CD4-positive, alpha-beta T cell treated with Interferon alpha-2 for 1 hour (primary cell): ENCODE measurements at places on chromosomes 11 and 22.
A peak's percentile ranks its signal among the peaks of the same experiment; 100 is the strongest.

GRCh38 chr22:19086417-19086816 is 35.8 kb downstream of the DGCR2 start:
- no peak for DNase-seq

GRCh38 chr11:19806251-19806650 is 93.6 kb downstream of the NAV2 start:
- DNase-seq: no peak

- DNase-seq: no peak
Measured at GRCh38 chr22:39277142-39277607, 32.4 kb upstream of the PDGFB start.

DNA sequence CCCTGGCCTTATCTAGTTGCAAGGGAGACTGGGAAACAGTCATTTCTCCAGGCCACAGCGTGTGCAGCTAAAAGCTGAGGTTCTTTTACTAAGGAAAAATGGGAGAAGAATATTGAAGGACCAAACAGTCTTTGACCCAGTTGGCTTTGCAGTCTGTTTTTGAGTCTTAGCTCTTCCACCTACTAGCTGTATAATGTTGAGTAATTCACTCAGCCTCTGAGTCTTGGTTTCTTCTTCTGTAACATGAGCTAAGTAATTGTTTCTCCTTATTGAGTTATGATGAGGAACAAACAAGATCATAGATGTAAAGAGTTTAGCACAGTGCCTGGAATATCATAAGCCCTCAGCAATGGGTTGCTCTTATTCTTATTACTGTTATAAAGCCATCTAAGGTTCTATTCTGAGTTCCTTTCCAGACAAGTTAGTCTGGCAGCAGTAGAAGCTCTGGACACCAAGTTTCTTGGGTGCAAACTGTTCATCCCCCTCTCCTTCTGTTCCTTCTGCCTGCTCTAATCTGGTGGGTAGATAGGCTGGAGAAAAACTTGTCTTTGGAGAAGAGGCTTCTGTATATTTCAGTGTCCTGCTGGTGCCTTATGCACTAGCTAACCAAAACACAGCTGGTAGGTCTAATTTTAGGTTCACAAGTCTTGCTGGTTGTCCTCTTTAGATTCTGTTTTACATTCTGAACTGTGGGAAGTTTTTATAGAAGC is 13.5 kb downstream of the TRIM44 start:
- DNase-seq: no peak

GRCh38 chr11:32581556-32581955 is 2.1 kb upstream of the EIF3M start:
- no peak for DNase-seq

GRCh38 chr22:22593964-22594656 is 35.0 kb upstream of the PRAME start:
- peak; percentile 57 for DNase-seq

DNA sequence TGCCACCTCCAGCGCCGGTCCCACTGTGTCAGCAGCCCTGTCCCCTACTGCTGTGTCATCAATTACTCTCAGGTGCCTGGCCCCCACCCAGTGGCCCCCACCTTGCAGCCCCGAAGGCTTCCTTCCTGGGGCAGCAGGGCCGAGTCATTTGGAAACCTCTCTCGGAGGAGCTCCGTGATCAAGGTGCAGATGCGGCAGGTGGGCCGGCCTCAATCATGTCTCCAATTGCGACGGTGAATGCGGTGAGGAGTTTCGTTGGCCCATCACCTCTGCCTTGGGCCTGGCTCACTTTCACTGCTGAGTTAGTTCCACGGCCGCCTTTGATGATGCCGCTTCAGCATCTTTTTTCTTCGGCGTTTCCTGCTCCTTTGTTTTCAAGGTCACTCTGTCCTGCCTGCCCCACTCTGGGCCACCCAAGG is 11.3 kb upstream of the CXCR5 start:
- peak; percentile 46 for DNase-seq

DNA sequence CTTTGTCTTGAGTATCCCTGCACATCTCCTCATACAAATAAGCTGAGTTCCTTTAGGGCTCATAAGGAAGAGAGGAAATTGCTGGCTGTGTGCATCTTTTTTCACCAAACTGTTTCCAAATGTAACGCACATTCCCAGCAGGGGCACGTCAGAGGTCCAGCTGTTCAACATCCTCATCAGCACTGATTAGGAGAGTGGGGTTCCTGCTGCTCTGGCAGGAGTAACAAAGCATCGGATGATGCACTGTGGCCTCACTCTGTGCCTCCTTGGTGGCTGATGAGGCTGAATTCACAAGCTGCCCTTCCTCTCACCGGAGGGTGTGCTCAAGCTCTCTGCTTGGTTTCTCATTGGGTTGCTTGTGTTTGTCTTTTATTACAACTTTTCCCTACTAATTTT is 35.5 kb upstream of the SLC25A1 start:
- no peak for DNase-seq

DNA sequence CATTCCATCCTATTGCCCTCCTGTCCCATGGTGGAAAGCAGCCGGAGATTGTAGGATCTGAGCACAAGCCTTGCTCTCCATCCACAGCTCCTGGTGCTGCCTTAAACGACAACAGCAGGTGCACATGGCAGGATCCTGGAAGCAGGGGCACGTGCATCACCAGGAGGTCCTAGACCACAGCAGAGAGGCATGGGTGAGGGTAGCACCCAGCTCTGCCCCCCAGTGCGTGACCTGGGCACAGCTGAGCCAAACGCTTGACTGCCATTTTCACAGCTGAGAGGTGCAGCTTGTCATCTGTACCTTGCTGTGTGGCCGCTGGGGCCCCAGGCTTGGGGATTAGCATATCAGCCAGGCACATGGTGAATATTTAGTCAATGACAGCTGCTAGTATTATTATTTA is 92.7 kb downstream of the NTM start:
- DNase-seq: no peak

DNA sequence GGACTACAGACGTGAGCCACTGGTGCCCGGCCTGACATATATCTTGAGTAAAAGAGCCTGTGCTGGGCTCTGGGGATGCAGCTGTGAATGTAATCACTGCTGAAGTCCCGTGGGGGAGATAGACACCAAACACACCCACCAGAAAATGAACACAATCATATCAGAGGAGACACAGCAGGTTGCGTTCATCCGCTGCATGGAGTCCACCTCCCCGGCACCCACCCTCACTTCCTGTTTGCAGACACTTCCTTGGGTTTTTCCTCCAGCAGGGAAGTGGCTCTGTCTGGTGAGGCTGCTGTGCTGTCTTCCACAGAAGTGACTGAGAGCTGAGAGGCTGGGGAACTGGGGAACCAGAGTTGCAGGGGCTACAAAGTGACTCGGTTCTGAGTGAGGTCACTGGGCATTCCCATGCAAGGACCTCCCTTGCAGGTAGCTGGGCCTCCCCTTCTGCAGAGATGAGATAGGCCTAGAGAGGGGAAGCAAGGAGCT is 7.2 kb downstream of the MICALL1 start:
- DNase-seq: no peak

- no peak for DNase-seq
Measured at GRCh38 chr11:36713715-36714114, 115.7 kb upstream of the RAG2 start.

DNA sequence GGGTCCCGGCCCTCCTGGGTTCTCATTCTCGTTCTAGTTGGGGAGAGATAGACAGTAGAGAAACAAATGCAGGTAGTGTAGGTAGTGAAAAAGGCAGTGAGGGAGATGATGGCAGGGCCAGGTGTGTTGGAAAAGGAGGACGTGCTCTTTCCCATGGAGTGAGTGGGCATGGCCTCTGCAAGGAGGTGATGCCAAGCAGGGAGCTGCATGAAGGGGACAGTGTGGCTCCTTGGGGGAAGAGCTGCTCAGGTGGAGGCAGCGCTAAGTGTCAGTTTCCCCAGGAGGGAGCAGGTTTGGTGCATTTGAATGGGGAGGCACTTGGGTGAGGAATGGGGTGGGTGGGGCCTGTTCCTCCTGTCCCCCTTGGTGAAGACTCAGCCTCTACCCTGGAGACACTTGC is 22.2 kb downstream of the MCM5 start:
- DNase-seq: no peak

DNA sequence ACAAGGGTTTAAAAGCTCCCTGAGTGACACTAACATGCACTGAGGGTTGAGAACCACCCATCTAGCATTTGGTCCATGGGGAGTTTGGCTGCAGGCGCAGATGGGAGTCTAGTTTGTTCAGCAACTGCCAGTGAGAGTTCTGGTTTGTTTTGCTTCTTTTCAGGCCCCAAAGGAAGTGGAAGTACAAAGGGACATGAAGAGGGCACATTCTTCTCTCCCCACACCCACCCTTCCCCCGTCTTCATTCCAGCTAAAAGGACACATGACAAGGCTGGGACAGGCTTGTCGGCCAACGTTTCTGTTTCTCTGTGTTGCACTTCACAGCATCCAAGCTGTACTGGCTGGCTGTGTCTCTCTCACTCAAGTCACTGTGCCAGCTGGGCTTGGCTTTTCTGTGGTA is 8.2 kb upstream of the ENDOD1 start:
- no peak for DNase-seq

- DNase-seq: no peak
Measured at GRCh38 chr11:118882491-118882890, 1.2 kb upstream of the CXCR5 start.
